ENCODE measurements at places on chromosomes 1 and 21. TPM values are rescaled to one million over a fixed set of nuclear protein-coding genes. Genes with fewer than 3 reads are reported as not detected.

The ERVH48-1 gene
- total RNA-seq = not detected

The ZBTB8OS gene
- 54.6 TPM for total RNA-seq

The TCHHL1 gene
- total RNA-seq = not detected

DNA sequence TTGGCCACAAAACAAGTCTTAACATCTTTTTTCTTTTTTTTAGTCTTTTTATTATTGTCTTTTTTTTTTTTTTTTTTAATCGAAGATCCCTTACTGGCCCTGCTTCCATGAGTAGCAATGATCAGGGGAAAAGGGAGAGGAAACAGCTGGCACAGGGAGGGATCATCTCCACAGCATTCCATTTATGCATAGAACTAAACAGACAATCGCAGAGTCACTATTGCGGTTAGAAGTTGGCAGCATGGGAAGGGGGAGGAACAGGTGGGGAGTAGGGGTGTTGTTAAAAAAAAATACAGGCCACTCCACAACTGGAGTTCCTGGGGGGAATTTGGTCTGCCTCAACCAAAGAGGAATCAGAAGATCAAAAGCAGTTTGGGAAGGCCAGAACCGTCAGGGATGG, 55.4 kb downstream of the C1orf185 start:
- DNase-seq = no peak

DNA sequence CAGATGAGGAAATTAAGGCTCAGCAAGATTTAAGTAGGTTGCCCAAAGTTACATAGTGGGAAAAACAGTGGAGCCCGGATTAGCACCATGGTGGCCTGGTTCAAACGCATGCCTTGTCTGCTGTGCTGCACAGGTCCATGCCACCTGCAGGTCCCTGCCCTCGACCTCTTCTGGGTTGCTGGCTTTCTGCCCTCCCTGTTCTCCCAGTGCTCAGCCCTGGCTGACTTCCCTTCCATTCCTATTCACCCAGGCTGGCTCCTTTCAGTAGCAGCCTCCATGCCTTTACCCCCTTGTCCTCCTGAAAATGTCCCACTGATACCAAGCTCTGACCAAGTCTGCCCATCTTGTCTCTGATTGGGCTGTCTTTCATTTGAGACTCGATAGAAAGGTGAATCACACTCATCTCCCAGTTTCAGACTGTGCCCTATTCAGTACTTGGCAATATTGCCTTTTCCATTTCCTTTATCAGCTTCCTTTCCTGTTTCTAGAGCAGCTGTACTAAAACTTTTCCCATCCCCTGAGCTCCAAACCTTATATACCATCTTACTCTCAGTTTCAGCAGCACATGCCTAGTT, 75.8 kb downstream of the ST3GAL3 start:
- DNase-seq = no peak

The MFSD2A gene
- total RNA-seq = 1.8 TPM

GRCh38 chr21:31520561-31521098, 138.9 kb upstream of the SOD1 start:
- DNase-seq = no peak

The AMIGO1 gene
- not detected for total RNA-seq

DNA sequence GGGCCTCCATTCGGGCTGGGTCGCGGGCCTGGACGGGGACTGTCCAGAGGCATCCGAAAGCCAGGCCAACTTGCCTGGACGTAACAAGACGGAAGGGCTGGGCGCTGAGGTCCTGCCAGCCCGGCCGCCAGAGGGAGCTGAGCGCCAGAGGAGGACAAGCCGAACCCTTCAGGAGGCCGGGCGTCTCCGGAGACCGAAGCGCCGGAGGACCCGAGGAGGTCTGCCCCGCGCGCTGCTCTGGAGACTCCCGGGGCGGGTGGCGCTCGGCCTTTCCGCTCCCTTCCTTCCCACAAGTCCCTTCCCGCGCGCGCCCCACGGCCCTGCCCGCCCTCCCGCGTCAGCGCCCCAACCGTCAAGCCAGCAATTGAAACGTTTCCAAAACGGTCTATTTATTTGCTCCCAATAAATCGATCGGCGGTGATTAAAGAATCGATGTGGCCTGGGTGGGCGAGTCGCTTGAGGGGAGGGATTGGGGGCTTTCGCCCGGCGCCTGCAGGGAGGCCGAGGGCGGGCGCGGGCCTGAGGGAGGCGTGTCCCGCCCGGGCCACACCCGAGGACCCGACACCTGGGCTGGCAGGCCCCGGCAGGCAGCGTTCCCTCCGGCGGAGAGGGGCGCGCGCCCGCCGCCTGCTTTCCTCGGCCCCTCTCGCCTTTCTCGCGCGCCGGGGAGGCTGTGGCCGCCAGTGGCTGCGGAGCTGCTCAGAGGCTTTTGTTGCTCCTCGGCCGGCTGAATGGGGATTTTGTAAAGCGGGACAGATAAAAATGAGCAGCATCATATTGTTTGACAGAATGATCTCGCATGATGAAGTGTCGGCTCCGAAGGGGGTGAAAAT, 5.2 kb upstream of the FOXD3 start:
- peak; percentile 55 for DNase-seq

DNA sequence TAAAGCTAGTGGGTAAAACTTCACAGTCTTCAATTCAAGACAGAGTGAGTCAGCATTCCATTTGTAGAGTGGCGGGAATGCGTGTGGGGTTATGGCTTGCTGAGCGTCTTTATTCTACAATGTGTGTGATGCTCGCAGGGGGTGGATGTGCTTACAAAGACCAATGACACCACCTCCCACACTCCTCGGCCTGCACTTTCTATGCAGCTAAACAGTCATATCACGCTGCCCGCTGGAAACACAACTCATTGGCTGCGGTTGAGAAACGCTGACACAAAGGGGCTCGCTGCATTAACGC, 298.5 kb downstream of the PCP4 start:
- DNase-seq = no peak

GRCh38 chr1:193104907-193105820, at the start of gene GLRX2:
TSS of gene GLRX2 (minus strand) at chr1:193105414. CDS start at chr1:193105382, 32 bp downstream.
- peak; percentile 80 for DNase-seq

The CZIB gene
- total RNA-seq = 51.1 TPM

The CLDN17 gene
- not detected for total RNA-seq

GRCh38 chr1:20114021-20114648, 5.2 kb downstream of the PLA2G2D start:
- DNase-seq = no peak

Measured in A172 (cell line).